Vagina (tissue), 2 donors: ENCODE measurements at places on chromosomes 5 and 9.
A peak's percentile ranks its signal among the peaks of the same experiment; 100 is the strongest.

DNA sequence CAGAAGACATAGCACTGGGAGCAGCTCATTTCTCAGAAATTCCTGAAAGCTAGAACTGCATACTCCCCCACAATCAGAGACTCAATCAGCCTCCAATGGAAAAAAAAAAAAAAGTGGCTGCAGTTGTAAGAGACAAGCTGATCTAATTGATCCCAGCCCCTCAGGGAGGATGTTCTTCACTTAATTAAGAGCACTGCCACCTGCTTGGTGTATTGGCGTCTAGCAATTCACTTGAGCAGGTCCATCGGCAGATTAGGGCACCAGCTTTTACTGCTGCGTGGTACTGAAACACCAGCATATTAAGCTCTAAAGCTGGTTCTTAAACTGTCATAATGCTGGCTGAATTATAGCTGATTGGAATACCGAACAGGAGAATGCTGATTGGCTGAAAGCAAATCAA lies 1890.1 kb upstream of the WWC1 start:
- H3K27me3 ChIP-seq, result no peaks in the 10 kb centered on the region
- no peak for DNase-seq
- H3K4me1 ChIP-seq, result no peaks in the 10 kb centered on the region
- H3K36me3 ChIP-seq, result no peaks in the 10 kb centered on the region
- no peak overlapping the region for H3K27ac ChIP-seq

DNA sequence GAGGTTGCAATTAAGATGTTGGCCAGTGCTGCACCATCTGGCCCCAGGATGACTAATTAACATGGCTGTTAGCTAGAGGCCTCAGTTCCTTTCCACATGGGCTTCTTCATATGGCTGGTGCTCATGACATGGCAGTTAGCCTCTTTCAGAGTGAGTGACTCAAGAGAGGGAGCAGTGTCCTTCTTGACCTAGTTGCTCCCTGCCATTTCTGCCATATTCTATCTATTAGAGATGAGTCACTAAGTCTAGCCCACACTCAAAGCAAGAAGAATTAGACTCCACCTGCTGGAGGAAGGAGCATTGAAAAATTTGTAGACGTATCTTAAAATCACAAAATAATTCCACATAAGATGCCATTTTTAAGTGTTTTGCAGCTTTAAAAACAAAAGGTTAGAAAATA lies 651.2 kb upstream of the CCNG1 start:
- no peaks in the 10 kb centered on the region for H3K27me3 ChIP-seq
- H3K4me1 ChIP-seq, result no peaks in the 10 kb centered on the region
- H3K36me3 ChIP-seq, result no peaks in the 10 kb centered on the region
- DNase-seq, result no peak
- no peak overlapping the region for H3K27ac ChIP-seq

DNA sequence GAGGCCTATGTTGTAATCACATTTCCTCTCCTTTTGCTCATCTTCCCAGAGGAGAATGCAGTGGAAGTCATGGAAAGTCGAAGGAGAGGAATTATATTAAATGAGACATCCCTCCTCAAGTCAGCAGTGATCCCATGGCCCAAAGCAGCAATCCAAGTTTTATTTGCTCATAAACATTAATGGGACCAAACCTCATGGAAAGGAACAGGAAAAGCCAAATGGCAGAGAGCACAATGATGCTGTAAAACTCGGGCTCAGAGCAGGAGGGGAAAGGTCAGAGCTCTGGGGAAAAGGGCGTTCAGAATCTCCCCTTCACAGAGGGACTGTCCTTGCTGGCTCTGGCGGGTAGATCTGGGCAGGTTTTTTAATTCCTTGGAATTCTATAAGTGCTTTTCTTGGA lies 175.8 kb downstream of the C5orf15 start:
- no peaks in the 10 kb centered on the region for H3K36me3 ChIP-seq
- H3K27me3 ChIP-seq, result no peaks in the 10 kb centered on the region
- H3K27ac ChIP-seq, result no peak overlapping the region
- H3K4me3 ChIP-seq, result no peak overlapping the region
- H3K4me1 ChIP-seq, result no peaks in the 10 kb centered on the region
- DNase-seq, result no peak

DNA sequence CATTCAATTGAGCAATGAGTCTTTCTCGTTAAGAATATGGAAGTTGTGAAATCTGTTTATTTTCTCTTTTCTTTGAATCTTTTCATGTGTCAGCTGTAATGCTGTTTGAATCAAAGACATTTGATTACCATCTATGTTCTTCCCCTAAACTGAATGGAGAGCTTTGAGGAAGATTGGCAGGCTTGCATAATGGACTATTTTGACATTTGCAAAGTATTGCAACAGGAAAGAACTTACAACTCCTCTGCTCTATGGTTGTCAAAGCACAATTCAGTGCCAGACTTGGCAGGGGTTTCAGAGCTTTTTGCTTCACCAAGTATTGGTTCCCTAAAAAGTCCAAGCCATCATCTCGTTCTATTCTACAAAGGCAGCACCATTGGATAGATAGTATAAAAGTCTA lies 549.0 kb upstream of the NUDT12 start:
- no peak overlapping the region for H3K4me3 ChIP-seq
- H3K4me1 ChIP-seq, result no peaks in the 10 kb centered on the region
- DNase-seq, result no peak
- no peaks in the 10 kb centered on the region for H3K36me3 ChIP-seq

GRCh38 chr5:95087816-95088317 lies 197.0 kb downstream of the MCTP1 start:
- H3K4me3 ChIP-seq, result no peak overlapping the region
- H3K27ac ChIP-seq, result no peak overlapping the region
- no peaks in the 10 kb centered on the region for H3K4me1 ChIP-seq
- no peak for DNase-seq
- H3K36me3 ChIP-seq, result no peaks in the 10 kb centered on the region

- H3K4me3 ChIP-seq, result no peak overlapping the region
- H3K36me3 ChIP-seq, result no peaks in the 10 kb centered on the region
- H3K4me1 ChIP-seq, result no peaks in the 10 kb centered on the region
- no peaks in the 10 kb centered on the region for H3K27me3 ChIP-seq
These were observed 30.6 kb downstream of the HTR4 start for GRCh38 chr5:148623741-148624140.

- no peak for DNase-seq
- no peaks in the 10 kb centered on the region for H3K36me3 ChIP-seq
- no peaks in the 10 kb centered on the region for H3K4me1 ChIP-seq
- no peaks in the 10 kb centered on the region for H3K27me3 ChIP-seq
- no peak overlapping the region for H3K4me3 ChIP-seq
- no peak overlapping the region for H3K27ac ChIP-seq
These were observed 1244.1 kb upstream of the ACO1 start for GRCh38 chr9:31140316-31140715.

- no peaks in the 10 kb centered on the region for H3K36me3 ChIP-seq
- no peak overlapping the region for H3K27ac ChIP-seq
- no peak for DNase-seq
- no peaks in the 10 kb centered on the region for H3K27me3 ChIP-seq
These were observed 37.0 kb downstream of the FAF2 start for GRCh38 chr5:176485176-176485575.

- H3K27ac ChIP-seq, result no peak overlapping the region
- no peaks in the 10 kb centered on the region for H3K36me3 ChIP-seq
- H3K4me1 ChIP-seq, result no peaks in the 10 kb centered on the region
- H3K4me3 ChIP-seq, result no peak overlapping the region
- no peaks in the 10 kb centered on the region for H3K27me3 ChIP-seq
These were observed 605.9 kb upstream of the FAM174A start for GRCh38 chr5:99929067-99929805.

- H3K4me3 ChIP-seq, result no peak overlapping the region
- peaks cover 11% of the 10 kb centered on the region for H3K4me1 ChIP-seq
- H3K27me3 ChIP-seq, result no peaks in the 10 kb centered on the region
- H3K27ac ChIP-seq, result no peak overlapping the region
- no peaks in the 10 kb centered on the region for H3K36me3 ChIP-seq
These were observed 253.5 kb downstream of the AOPEP start for GRCh38 chr9:94979904-94980507.

- H3K27ac ChIP-seq, result no peak overlapping the region
- no peak for DNase-seq
- H3K36me3 ChIP-seq, result no peaks in the 10 kb centered on the region
- no peaks in the 10 kb centered on the region for H3K4me1 ChIP-seq
- no peaks in the 10 kb centered on the region for H3K27me3 ChIP-seq
These were observed 20.0 kb downstream of the CCDC125 start for GRCh38 chr5:69312459-69313160.

- no peaks in the 10 kb centered on the region for H3K36me3 ChIP-seq
- H3K27ac ChIP-seq, result no peak overlapping the region
- H3K27me3 ChIP-seq, result no peaks in the 10 kb centered on the region
- DNase-seq, result no peak
These were observed 123.6 kb downstream of the INVS start for GRCh38 chr9:100222674-100223073.

DNA sequence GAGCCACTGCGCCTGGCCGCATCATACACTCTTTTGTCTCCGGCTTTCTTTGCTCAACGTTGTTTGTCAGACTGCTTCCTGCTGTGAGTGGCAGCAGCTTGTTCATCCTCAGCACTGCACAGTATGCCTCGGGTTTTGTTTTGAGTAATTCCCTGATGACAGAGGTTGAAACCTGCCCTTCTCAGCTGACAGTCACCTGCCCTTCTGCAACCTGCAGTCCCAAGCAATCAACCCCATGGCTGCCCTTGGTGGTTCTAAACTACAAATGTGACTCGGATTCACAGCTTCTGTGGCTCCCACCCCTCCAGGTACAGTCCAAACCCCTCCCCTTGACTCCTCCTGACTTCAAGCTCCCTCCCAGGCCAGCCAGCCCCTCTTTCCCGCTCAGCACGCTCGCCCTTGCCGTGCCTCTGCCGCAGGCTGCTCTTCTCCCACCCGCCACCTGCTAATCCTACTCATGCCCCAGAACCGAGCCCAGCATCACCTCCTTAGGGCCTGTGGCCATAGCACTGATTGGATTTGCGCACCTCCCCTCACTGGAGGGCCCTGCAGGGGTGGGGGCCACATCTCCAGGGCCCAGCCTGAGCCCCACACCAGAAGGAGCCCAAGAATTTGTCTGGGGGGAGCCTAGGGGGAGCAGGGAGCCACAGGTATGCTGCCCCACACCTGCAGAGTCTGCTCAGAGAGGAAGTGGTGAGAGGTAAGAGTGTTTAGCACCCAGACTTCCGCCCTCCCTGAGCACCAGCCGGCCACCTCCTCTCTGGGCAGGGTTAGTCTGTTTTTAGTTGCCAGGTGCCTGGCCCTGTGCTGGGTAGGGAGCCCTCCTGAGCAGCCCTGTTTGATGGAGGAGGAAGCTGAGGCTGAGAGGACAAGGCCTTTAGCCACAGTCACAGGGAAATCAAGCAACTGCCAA lies 10.1 kb downstream of the EEIG1 start:
- H3K4me1 ChIP-seq, result peaks cover 100% of the 10 kb centered on the region
- no peak for DNase-seq
- no peaks in the 10 kb centered on the region for H3K36me3 ChIP-seq
- peak overlapping the region; percentile 96 for H3K27ac ChIP-seq

DNA sequence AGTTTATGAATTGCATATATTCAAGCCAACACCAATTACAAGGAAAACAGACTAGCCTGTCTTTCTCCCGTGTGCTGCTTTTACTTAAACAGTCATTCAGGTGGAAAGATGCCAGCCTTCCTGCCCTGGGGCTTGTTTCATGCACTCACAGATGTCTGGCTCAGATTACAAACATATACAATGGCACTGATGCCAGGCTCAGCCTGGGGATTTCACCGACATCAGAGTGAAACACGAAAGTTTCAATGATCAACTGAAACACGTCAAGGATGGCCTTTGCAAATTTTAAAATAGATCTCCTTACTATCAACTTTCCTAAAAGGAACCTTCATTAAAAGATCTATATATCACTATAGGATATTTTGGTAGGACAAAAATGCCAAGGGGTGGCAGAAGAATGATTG lies 1576.5 kb downstream of the EFNA5 start:
- H3K4me3 ChIP-seq, result no peak overlapping the region
- no peaks in the 10 kb centered on the region for H3K36me3 ChIP-seq
- no peak overlapping the region for H3K27ac ChIP-seq
- H3K4me1 ChIP-seq, result no peaks in the 10 kb centered on the region
- no peak for DNase-seq

DNA sequence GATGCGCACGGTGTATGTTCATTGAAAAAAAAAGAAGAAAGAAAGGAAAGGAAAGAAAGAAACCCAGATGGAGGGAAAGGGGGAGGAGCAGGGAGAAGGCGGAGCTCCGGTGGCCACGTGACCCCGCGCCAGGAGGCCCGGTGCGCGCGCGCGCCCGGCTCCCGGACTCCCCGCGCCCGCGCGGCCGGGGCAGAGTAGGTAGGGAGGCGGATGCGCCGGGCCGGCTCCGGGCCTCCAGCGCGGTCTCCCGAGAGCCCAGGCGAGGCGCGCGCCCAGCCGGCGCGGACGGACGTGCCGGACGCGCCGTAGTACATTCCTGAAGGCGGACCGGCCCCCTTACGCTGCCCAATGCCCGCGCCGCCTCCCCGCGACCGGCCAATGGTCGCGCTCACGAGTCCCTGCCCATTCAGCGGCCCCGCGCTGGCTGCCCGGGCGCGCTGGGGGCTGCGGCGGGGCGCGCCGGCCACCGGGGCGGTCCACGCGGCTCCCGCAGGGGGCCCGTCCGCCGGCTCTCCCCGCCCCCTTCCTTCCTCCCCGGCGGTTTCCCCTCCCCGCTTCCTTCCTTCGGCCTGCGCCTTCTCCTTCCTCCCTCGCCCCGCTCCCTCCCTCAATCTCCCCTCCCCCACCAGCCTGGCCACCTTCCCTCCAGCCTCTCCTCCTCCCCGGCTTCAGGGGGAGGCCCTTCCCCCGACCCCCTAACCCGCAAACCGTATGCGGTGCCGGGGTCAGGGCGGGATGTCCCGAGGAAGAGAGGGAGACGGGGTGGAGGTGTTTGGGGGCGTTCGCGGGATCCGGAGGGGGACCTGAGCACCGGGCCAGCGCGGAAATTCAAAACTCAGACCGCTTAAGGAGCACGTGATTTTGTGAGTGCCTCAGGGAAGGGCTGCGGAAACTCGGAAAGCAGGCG lies 5.8 kb downstream of the PTCH1 start:
- peaks cover 17% of the 10 kb centered on the region for H3K4me1 ChIP-seq
- H3K27ac ChIP-seq, result peak overlapping the region; percentile 93
- H3K36me3 ChIP-seq, result no peaks in the 10 kb centered on the region
- no peaks in the 10 kb centered on the region for H3K27me3 ChIP-seq
- no peak for DNase-seq

GRCh38 chr9:117034866-117035265 lies 347.8 kb downstream of the TRIM32 start:
- no peaks in the 10 kb centered on the region for H3K27me3 ChIP-seq
- no peak for DNase-seq
- no peaks in the 10 kb centered on the region for H3K36me3 ChIP-seq
- no peaks in the 10 kb centered on the region for H3K4me1 ChIP-seq

- H3K4me1 ChIP-seq, result no peaks in the 10 kb centered on the region
- no peaks in the 10 kb centered on the region for H3K36me3 ChIP-seq
- no peak overlapping the region for H3K27ac ChIP-seq
- no peak overlapping the region for H3K4me3 ChIP-seq
- H3K27me3 ChIP-seq, result no peaks in the 10 kb centered on the region
These were observed 203.6 kb downstream of the GABRB2 start for GRCh38 chr5:161342886-161343285.
